T-helper 17 cell (primary cell): ENCODE measurements at places on chromosomes 13 and 19. TPM values are rescaled to one million over a fixed set of nuclear protein-coding genes. Genes with fewer than 3 reads are reported as not detected.

DNA sequence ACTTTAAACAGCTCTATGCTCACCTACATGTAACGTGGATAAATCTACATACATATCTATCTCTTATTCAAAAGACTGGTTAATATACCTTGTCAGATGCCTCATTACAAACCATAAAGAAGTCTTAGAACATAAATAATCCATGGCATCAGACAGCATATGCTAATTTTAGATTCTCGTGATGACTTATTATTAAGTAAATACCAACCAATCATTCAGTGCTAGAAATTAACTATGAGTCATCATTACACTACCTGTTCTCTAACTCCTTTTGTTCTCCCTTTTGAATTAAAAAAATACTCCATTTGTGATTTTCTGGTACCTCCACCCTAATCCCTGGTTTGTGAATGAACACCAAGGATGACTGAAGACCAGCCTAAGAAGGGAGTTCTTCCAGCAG lies 754.3 kb upstream of the ARGLU1 start:
- no peak for DNase-seq

GRCh38 chr19:13729859-13730258 lies 34.5 kb upstream of the MRI1 start:
- DNase-seq = no peak

Gene PRR19
- not detected for total RNA-seq

DNA sequence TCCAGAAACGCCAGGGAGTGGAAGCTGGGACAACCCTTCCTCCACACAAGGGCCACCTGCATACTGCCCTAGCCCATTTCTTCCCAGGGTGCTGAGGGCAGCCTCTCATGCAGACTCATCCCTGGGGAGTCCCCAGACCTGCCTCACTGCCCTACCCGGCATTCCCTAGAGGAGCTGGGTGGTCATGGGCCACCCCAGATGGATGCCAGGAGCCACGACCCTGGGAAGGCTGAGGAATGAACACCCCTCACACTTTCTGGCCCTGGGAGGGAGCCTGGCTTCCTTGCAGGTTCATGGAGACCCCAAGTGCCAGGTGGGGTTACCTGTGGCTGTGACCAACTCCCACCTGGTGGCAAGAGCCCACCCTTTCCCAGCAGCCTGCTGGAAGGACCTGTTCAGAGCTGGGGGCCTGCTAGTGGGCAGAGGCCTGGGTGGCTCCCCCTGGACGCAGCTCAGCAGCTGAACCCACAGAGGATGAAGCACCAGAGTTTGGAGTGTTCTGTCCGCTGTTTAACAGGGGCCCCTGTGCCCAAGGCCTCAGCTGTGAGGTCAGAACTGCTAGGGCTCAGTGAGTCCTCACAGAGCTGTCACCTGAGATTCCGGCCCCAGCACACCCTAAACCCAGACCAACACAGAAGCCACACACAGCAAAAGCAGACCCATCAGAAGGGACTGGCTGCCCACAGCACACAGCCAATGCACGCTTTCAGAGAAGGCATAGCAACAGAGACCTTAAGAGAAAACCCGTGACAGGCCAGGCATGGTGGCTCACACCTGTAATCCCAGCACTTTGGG lies 6.6 kb downstream of the ACP4 start:
- DNase-seq = no peak

Gene OR10H5
- not detected for total RNA-seq
